SW480 (cell line): ENCODE measurements at places on chromosomes 3 and 15.

DNA sequence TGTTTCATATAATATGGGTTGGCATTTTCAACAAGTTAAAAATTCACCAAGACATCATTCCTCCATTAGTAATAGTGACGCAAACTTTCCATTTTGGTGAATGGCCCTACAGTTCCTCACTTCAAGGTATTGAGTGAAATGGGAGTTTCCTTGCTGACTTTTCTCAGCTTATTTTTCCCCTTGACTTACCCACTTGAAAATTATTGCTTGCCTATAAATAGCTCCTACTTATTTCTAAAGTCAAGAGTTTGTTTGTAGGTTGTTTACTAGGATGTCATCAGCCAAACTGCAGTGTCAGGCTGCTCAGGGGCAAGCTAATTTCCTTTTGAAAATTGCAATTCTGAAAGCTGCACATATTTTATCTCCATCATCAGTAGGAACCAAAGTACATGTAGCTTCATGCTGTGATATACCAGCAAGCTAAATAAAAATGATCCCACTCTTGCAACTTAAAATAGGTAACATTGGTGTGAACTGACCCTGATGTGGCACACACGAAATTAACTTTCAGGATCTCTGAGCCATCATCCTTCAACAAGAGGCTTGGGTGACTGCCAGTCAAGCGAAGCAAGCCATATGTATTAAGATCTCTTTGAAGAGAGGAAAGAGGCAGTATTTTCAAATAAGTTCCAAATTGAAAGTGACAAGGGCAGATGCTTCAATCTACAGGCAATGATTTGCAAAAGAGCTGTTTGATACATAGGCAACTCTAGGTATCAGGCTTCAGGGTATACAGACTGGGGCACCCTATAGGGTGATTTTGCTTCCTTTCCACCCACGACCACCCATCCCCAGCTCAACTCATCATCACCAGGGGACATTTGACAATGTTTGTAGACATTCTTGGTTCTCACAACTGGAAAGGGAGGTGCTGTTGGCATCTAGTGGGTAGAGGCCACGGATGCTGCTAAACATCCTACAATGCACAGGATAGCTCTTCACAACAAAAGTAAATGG lies 66.8 kb upstream of the RASGRP1 start:
- DNase-seq: no peak

- no peak for DNase-seq
Observed at GRCh38 chr3:196499807-196500524, 3.6 kb downstream of the RNF168 start.

DNA sequence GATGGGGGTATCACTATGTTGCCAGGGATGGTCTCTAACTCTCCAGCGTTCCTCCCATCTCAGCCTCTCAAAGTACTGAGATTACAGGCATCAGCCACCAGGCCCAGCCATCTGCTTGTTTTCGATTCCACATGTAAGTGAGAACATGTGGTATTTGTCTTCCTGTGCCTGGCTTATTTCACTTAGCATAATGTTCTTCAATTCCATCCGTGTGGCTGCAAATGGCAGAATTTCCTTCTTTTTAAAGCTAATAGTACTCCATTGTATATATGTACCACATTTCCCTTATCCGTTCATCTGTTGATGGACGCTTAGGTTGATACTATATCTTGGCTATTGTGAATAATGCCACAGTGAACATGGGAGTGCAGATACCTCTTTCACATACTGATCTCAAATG lies 70.6 kb downstream of the ASB7 start:
- DNase-seq: no peak

DNA sequence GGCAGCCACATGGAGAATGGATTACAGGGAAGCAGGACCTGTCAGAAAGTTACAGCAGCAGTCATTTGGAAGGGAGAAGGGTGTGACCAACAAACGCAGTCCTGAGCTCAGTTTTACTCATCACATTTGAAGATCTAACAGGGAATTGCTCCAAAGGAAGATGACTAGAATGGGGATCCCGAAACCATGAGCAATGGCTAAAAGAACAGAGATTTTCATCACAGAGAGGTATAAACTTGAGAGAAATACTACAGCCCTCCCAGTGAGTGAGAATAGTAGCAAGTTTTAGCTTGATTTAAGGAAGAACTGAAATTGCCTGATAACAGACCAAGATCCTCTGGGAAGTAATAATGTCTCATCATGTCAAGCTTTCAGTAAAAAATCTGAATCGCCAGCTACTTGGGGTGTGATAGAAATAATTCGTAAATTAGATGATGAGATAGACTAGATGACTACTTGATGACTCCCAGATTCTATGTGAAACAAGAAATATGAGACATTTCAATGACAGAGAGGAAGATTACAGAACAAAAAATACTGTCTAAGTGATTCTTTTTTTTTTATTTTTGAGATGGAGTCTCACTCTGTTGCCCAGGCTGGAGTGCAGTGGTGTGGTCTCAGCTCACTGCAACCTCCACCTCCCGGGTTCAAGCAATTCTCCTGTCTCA lies 16.9 kb downstream of the CD47 start:
- no peak for DNase-seq

DNA sequence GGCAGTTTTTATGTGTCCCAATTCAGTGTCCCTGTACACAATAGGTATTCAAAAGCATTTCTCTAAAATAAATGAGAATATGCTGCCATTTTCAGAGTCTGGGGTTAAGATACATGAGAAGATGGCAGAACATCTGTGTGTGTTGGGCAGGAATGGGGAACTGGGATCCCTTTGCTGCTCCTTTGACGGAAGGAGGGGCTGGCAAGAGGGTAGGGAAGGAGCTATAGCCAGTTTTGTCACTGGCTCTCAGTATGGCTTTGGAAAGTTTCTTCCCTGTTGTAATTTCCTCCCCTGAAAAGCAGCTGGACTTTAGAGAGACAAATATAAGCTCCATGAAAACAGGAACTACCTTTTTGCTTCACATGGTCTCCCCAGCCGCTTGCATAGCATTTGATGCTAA lies 137.5 kb upstream of the PRR23C start:
- DNase-seq: no peak

GRCh38 chr15:75070674-75071073 lies 47.3 kb downstream of the PPCDC start:
- DNase-seq: no peak

GRCh38 chr15:42553554-42553953 lies 4.9 kb downstream of the HAUS2 start:
- no peak for DNase-seq

DNA sequence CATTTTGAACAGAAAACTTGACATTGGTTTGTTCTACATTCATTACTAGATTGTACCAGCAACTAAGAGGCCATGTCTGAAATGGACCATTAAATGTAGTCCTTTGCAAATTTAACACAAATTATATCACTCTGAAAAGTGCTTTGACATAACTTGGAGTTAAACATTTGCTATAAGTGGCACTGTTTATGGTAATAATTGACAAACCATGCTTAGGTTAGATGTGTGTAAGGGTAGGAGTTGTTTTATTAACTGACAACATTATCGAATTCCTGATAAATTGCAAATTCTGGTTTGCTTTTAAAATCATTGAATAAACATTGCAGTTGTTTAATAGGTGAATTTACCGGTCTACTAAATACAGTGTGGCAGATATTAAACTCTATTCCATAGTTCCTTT lies 6.1 kb upstream of the TMEM207 start:
- no peak for DNase-seq

DNA sequence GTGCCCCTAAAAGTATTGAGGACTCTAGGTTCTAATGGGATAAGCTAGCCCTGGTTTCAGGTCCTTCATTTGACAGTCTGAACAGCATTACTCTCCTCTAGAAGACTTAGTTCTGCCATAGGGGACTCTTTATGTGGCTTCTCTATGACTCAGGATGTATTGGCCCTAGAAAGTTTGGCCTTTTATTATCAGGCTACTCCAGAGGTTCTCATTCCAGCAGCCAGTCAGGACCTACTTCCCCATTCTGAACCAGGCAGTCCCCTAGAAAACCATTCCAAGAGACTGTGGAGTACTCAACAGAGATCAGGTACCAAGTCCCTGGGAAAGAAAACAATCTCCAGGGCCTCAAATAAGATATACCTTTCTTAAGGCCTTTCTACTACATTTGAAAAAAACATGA lies 157.9 kb upstream of the TSPAN3 start:
- DNase-seq: no peak

DNA sequence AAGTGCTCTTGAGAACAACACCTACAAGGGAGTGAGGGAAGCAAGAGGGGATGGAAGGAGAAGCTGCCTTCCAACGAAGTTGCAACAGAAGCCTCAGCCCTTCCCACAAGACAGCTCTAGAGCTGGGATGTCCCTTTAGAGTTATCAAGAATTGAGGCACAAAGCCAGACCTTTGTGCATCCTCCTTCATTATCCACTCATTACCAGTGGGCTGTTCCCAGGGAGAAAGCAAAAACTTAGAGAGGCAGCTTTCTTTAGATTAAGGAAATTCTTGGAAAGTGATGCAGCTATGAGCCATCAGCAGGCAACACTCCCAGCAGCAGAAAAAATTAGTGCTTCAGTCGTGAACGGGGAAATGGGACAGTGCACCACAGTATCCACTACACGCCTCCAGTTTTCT lies 10.6 kb upstream of the CD96 start:
- DNase-seq: no peak

DNA sequence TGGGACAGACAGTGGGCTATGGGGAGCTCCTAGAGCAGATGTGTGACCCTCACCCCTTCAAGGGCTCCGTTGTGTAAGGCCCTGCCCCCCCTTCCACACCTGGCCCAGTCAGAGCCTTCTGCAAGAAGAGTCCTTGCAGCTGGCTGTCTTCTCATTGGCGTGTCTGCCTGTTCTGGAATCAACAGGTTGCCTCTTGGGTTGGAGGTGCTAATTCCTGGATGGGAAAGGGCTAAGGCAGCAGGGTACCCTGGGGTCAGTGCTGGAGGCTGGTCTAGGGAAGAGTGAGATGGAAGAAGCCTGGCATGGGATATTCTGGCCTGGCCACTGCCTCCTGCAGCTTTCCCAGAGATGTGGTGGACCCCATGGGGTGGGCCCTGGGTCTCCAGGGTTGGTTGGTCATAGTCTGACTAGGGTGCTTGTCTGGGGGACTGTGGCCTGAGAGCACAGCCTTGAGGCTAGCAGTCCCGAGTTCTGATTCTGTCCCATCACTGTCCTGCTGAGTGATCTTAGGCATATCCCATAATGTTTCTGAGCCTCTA lies 5.1 kb downstream of the TEX264 start:
- DNase-seq: no peak

GRCh38 chr3:46096781-46097180 lies 69.5 kb upstream of the XCR1 start:
- DNase-seq: no peak

- no peak for DNase-seq
Observed at GRCh38 chr15:90259524-90259923, 5.9 kb upstream of the NGRN start.

DNA sequence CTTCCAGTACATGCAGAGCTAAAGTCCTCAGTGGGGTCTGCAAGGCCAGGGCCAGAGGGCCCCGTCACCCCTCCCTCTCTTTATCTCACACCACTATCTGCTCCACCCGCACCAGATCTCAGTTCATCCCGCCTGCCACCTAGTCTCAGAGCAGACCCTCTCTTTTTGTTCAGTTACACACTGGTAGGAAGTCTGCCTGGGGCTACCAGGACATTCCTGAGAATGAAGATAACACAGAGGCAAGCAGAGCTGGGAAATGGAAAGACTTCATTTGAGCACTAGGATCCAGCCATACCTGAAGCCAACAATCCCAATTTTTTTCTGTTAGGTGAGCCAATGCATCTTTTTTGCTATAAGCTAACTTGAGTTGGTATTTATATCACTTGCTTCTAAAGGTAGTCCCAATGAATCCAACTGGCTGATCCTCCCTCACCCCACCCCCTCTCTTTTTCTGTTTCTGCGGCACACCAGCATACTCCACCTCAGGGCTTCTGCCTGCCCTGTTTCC lies 24.5 kb downstream of the ATP2B2 start:
- DNase-seq: no peak

GRCh38 chr3:130679218-130679617 lies 67.4 kb downstream of the PIK3R4 start:
- DNase-seq: no peak

DNA sequence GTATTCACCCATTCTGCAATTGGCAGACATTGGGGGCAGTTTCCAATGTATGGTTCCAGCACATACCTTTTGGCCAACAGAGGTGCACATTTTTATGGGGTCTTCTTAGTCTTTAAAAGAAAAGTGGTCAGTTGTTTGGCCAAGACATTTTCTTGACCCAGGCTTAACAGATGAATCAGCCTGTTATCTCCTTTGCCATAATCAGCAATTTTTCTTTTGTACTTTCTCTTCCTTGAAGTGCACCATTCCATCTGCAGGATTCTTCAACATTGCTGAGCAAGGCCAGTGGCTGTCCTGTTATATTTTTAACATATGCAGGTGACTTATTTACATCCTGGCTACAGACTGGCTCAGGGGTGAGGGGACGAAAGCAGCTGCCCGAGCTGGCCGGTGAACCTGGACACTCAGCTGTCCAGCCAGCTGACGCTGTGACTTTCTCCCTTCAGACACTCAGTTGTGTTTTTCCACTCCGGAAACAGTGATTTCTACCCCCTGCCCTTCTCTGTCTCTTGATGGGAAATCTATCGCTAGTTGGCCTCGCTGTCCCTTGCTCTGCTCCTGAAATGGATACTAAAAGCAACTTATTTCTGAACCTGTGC lies 96.5 kb upstream of the TNFAIP8L3 start:
- no peak for DNase-seq

DNA sequence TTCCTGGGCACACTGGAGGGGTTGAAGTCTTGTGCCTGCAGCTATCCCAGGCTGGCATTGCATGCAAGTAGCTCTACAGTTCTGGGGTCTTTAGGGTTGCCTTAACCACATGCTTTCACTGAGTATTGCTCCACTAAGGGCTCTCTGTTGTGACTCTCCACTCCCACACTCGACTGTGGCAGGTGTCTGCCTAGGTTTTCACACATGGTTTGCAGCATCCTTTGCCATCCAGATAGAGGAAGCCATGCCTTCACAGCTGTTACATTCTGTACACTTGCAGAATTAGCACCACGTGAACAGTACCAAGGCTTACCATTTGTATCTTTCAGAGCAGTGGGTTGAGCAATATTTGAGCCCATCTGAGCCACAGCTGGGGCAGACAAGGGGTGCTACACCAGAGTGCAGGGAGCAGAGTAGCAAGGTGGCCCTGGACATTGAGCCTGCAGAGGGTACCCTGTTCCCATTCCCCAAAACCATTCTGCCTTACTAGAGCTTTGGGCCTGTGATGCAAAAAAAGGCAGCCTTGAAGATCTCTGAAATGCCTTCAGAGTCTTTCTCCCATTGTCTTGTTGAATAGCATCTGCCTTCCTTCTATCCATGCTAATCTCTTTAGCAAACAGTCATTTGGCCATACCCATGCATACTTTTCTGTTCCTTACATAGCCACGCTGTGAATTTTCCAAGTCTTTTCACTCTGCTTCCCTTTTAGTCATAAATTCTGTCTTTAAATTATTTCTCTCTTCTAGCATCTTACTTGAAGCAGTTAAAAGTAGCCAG lies 95.2 kb upstream of the PLCL2 start:
- no peak for DNase-seq

DNA sequence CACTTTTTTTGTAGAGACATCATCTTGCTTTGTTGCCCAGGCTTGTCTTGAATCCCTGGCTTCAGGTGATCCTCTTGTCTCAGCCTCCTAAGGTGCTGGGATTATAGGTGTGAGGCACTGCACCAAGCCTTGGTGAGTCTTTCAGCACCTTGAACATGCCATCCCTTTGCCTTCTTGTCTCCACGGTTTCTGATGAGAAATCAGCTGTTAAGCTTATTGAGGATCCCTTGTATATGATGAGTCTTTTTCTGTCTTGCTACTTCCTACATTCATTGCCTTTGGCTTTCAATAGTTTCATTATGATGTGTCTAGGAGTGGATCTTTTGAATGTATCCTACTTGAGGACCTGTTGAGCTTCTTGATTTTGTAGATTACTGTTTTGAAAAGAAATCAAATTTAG lies 35.9 kb upstream of the TMCC1 start:
- DNase-seq: no peak

GRCh38 chr3:133038089-133038730 lies at the start of gene TMEM108:
TMEM108 (plus strand) TSS chr3:133038391.
- no peak for DNase-seq
